Brain pericyte (primary cell): ENCODE measurements at places on chromosomes 7 and 10.

- no peak for DNase-seq
Measured at GRCh38 chr10:92787557-92788152, 60.7 kb upstream of the EXOC6 start.

DNA sequence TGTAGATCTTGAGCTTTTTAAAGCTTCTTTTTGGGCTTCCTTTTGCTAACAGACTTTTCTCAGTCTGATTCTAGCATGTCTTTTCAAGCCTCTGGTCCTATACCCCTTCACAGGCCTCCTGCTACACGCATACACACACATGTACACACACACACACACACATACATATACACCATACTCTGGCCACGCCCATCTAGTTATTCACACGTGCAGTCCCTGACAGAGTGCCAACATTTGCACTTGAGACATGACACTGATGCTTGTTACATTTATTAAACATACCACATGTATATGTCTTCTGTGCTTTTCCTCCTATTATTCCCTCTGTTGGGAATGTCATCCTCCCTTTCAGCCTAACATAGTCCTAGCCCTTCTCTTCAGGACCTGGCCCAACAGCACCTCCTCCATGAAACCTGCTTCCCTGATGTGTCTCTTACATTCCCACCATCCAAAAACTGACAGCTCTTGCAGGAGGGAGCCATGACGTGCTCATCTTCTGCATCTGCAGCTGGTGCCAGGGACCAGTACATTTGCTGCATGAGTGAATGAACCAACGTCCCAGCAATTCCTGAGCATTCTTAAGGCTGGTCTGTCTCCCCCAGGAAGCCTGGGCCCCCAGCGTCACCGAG is 222.1 kb downstream of the ARHGAP12 start:
- DNase-seq = no peak

DNA sequence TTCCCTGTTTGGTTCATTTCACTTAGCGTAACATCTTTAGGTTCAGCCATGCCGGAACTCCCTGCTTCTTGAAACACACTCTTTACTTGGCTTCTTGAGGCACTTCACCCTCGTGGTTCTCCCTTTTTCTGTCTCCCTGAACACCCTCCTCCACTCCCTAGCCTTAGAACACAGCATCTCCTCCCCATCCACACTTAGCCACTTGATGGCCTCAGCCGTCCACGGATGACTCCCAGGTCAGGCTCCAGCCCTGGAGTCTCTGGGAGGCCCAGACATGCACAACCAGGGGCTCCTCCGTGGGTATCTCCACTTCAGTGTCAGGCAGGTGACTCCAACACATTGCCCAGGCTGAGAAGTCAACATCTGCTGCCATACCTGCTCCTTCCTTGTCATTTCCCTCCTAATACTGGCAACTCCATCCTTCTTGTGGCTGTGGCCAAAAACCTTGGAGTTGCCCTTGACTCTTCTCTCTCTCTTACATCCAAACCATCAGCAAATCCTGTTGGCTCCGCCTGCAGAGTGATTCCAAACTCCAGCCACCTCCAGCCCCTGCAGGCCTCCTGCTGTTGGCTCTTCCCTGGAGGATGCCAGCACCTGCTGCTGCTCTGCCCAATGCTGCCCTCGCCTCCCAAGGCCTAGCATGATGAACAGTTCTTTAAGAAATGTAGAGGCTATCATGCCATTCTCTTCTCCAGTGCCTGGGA is 8.4 kb upstream of the INMT start:
- DNase-seq = no peak

- DNase-seq = no peak
Measured at GRCh38 chr7:32243687-32244290, 173.6 kb upstream of the PDE1C start.

GRCh38 chr7:4246536-4246935 is 435.6 kb upstream of the FOXK1 start:
- DNase-seq = no peak

DNA sequence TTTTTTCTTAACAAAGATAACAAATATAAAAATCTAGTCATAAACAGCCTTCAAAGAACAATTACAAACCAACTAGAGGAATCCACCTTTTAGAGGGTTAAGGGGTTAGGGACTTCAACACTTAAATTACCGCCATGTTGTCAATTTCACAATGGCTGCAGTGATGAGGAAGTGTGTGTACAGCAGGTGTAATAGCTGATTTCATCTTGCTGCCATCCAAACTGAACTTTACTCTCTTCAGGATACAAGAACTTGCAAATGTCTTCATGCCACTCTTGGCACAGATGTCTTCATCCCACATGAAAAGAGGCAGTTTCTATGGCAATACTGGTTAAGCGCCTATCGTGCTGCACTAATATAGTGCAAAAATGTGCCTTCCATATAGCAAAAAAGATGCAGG is 401.0 kb downstream of the PHF14 start:
- no peak for DNase-seq

GRCh38 chr7:74587435-74588126 is 69.9 kb upstream of the GTF2I start:
- peak; percentile 78 for DNase-seq

DNA sequence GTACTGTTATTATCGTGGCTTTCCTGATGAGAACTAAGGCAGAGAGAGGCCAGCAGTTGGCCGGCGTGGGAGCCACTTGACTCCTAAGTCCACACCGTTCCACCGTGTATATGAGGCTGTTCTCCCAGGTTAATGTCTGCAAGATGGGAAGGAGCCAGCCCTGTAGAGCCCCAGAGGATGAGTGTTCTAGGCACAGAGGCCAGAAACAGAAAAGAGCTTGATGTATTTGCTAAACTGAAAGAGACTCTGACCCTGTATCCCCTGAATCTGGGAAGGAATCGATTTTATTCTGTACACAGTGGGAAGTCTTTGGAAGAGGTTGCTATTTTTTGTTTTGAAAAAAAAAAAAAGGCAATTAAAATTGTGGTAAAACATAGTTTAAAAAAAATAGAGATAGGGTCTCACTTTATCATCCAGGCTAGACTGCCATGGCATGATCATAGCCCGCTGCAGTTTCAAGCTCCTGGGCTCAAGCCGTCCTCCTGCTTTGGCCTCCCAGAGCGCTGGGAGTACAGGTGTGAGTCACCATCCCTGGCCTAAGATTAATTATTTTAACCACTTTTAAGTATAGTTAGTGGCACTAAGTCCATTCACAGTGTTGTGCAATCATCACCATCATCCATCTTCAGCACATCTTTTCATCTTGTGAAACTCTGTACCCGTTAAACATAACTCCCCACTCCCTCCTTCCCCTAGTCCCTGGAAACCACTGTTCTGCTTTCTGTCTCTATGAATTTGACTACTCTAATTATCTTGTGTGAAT is 348.8 kb downstream of the SDK1 start:
- no peak for DNase-seq

GRCh38 chr7:75694638-75695399 is 43.9 kb downstream of the HIP1 start:
- DNase-seq = no peak

- no peak for DNase-seq
Measured at GRCh38 chr10:12709000-12709401, 292.5 kb downstream of the CCDC3 start.
